ENCODE measurements at places on chromosomes 12 and 14.

- DNase-seq = no peak
Observed at GRCh38 chr14:31166271-31166561, 41.4 kb downstream of the HECTD1 start.

DNA sequence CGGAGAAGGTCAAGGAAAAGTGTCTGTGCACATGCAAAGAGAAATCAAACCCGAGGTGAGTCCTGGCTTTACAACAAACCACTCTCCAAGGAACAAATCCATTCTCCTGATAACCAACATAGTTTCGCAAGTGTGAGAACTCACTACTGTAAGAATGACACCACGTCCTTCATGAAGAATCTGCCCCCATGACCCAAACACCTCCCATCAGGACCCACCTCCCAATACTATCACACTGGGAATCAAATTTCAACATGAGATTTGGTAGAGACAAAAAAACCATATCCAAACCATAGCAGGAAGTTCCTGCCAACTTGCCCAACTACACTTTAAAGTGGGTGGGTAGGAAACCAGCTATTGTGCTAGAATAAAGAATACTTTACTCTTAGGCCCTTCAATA is 2.4 kb upstream of the ERC1 start:
- no peak for DNase-seq

DNA sequence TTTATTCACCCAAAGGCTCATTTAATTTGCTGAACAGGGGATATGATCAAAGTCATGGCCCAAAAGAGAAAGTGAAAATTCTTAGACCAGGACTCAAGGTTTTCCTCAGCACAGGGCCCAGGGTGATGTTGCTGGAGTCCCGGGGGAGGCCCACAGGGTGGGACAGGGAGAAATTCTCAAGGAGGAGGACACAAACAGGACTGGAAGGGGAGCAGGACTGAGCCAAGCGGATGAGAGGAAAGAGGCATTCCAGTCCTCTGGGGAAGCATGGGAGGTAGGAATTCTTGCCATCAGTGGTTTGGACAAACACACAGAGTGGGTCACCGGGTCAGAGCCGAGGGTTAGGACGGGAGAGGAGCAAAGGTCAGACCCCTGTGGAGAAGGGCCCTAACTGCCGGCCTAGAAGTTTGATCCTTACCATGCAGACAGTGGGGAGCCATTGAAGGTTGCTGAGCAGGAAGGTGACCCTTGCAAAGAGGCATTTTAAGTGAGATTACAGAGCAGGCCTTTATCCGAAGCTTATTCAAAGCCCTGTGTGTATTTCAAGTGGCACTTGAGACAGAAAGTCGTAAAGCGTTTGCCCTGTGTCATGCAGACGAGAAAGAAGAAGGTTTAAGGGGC is 68.4 kb upstream of the PTGR2 start:
- DNase-seq = no peak

DNA sequence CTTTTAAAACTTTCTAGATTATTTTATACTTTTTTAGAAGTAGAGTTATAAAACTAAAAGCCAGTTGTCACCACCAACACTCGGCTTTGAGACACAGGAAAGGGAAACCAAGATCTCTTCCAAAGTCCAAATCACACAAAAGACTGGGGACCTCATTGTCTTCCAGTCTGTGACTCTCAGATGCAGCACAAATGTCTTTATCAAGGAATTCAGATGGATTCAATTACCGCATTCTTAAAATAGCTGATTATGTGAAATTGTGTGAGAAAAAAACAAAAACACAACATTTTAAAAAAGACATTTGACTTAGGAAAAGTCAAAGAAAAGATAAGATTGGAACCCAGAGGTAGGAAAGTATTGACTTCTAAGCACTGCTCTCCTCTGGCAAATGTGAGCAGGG is 3.5 kb upstream of the SIX6 start:
- DNase-seq = no peak

GRCh38 chr12:123114304-123115083 is 36.4 kb downstream of the PITPNM2 start:
- no peak for DNase-seq

DNA sequence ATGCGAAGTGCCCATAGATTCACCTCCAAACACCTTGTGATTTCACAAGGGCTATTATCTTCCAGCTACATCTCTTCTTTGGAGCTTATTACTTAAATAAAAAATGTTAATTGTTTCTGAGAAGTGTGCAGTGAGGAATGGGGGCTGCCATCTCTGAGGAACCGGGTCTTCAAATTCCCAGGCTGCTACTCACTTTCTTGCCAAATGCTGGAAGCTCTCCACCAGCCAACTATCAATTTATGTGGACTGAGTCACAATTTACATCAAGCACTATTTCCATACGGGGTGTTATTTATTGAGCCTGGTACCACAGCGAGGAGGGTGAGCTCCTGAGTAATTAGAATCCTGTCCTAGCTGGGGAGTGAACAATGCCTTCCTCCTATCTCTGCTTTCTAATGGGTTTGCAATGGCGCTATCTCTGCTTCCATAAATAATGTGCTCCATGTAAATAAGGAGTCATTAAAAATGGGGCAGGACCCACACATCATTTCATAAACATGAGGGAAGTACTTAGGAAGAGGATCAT is 898.3 kb downstream of the VRK1 start:
- DNase-seq = no peak

- no peak for DNase-seq
Observed at GRCh38 chr12:40248585-40249297, 23.9 kb downstream of the LRRK2 start.

DNA sequence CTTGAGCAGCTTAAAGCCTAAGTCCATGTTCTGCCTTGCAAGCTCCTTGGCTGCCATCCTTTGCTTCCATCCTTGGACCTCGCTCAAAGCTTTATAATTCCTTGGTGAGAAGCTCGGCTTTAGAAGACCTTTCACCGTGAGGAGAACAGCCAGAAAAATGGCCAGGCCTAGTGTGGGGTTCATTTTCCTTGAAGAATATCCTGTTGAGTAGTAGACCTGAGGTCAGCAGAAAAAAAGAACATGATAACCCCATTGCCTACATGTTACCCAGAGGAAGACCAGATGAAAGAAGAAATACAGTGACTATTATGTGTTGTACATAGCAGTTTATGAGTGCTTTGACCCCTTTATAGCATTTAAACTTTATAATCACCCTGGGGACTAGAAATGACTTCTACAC is 11.1 kb downstream of the SERPINA12 start:
- DNase-seq = no peak

DNA sequence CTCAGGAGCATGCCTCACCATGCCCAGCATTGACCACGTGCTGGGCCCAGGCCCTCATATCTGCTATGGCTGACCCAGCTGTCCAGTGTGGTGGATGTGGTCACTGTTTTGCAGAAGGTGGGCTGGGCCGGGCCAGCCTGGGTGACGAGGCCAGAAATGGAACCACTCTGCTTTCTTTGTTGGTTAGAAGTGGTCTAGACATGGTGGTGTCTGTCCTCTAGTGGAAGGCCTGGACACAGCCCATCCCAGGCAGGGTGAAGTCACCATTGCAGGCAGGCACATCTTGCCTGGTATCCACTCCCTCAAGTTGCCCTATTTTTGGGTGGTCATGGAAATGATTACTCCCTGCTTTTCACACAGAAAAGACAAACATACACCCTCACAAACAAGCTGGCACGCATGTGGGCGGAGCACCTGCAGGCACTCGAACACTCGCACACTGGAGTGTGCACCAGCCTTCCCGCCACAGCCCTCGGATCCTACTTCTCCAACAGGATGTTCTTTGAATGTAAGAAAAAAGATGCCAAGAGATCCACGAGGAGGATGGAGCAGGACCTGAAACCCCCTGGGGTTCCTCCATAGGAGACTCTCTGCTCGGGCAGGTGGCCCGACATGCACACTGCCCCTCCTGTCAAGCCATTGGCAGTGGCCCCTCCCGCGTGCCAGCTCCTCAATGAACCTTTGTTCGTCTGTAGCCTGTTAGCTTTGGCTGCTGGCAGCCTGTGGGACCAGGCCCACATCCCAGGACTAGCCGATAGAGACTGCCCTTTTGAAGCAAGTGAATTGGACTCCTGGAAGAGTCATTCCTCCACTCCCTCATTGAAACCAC is 38.4 kb downstream of the MLXIP start:
- no peak for DNase-seq

- no peak for DNase-seq
Observed at GRCh38 chr12:57724003-57724935, 14.3 kb downstream of the AGAP2 start.

- DNase-seq = no peak
Observed at GRCh38 chr14:94125659-94126418, 3.6 kb downstream of the IFI27L2 start.

DNA sequence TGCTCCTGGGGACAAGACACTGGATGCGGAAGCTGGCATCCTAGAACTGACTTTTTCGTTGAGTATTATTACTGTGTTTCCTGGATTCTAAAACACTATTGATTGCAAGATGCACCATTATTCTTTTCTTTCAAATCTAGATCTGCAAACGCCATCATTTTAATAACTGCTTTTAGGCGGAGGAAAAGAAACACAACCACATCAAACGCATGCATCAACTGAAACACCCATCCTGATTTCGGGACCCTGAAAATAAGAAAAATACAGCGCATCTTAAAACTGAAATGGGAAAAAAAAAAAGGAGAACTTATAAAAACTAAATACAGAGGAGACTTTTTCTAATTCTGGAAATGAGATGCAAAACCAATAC is 103.7 kb upstream of the MAX start:
- DNase-seq = no peak

DNA sequence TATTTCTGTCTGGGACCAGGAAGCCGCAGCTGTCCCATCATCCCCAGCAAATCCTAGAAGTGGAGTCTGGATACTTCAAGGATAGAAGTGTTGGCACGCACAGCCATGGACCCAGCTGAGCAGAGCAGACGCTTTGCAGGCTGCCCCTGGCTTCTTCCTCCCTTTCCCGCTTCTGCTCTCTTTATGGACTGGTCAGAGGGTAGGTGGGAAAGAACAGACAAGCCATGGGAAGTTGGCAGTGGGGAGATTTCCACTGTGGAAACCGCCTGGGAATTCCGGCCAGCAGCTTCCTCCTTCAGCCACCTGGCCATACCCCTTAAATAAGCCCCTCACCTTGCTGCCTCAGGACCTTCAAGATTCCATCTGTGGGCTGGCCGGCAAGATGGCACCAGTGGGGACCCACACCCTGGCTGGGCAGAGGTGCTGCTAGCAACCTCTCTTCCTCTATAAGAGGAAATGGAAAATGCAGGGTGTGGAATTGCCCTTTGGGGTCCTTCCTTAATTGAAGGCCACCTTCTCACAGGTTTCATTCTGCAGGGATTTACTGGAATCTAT is 20.6 kb downstream of the OTUB2 start:
- no peak for DNase-seq

- DNase-seq = no peak
Observed at GRCh38 chr14:75262641-75263040, 16.0 kb upstream of the FOS start.

GRCh38 chr14:54168489-54168888 is 211.9 kb upstream of the BMP4 start:
- DNase-seq = no peak

DNA sequence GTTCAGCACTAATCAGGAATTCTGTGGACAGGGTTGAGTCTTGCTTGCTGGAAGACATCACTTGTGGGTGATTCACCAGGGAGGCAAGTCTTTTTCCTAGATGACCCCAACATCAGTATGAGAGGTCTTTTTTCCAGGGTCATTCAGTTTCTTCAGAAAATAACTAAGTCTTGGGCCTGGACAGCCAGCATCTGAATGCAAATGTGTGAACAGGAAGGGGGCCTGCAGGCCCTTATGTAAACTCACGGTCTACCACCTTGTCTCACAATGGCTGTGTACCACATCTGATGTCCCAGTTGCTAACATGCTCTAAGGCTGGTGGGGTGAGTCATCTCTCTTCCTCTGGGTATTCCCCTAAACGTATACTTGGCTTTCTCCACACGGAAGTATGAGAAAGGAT is 79.2 kb downstream of the HECTD4 start:
- peak; percentile 62 for DNase-seq

DNA sequence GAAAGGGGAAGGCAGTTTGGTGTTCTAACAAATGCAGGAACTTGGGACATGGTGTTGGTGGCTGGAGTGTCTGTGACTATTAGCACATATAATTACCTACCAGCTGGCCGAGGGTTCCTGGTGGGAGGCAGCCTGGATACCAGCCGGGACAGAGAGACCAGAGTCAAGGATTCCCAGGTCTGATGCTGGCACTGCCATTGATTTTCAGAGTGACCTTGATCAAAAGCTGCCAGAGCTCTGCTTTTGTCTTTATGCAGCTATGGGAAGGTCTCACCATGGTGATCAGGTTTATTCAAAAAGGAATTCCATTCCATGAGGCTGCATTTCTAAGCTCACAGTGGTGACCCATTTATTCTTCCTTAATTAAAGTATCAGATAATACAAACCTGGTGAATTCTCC is 101.0 kb upstream of the PWP1 start:
- no peak for DNase-seq

DNA sequence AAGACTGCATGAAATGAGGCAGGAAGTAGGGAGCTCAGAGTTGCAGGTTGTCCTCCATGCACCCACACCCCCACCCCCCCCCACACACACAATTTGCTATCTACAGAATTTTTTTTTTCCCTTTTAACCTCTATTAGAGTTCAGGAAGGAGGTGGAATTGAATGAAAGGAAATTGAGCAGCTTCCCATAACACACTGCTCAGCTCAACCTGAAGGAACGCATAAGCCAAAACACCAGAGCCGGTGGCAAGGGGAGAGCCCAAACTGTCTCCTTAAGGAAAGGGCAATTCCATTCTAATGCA is 74.1 kb downstream of the NUAK1 start:
- no peak for DNase-seq

DNA sequence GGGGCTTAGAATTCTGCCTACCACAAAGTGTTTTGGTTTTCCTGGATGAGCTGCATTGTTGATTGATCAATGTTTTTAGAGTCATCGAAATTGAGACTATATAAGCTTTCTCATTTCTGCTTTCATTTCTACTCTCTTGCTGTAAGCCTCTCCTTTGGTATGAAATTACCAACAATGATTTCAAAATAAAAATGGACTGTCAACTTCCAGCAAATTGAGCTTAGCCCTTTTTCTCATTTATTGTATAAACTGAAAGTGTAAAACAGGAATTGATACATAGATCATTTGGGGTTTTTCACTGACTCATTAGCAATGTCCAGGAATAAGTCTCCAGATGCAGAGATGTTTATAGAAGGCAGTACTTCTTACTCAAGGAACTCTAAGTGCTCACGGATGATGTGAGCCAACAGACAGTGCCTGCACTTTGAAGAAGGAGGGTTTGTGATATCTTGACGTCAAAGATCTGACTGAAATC is 20.0 kb upstream of the PCNX1 start:
- peak; percentile 28 for DNase-seq

- no peak for DNase-seq
Observed at GRCh38 chr14:56959869-56960268, 149.6 kb upstream of the OTX2 start.

GRCh38 chr14:56137453-56137807 is 19.2 kb downstream of the PELI2 start:
- no peak for DNase-seq

GRCh38 chr14:58912287-58912686 is 274.5 kb downstream of the DACT1 start:
- no peak for DNase-seq

- DNase-seq = no peak
Observed at GRCh38 chr14:77848031-77848430, 48.1 kb downstream of the ADCK1 start.

Data from CD4-positive, alpha-beta T cell treated with Interleukin-17A for 1 hour (primary cell).